ENCODE measurements at places on chromosomes 4 and X.

- DNase-seq = no peak
These were observed 4.4 kb upstream of the MSL3 start for GRCh38 chrX:11753668-11754067.

DNA sequence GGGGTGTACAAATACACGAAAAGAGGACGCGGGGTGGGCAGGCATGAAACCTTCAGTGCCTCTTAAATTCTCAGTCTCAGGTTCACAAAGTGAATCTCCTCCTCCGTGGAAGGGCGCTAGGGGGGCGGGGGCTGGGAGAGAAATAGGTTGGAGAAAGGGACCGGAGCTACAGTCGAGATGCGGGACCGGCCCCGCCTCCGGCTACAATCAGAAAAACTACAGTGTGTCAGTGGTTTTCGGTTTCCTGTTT is 3.4 kb downstream of the MAML3 start:
- no peak for DNase-seq

DNA sequence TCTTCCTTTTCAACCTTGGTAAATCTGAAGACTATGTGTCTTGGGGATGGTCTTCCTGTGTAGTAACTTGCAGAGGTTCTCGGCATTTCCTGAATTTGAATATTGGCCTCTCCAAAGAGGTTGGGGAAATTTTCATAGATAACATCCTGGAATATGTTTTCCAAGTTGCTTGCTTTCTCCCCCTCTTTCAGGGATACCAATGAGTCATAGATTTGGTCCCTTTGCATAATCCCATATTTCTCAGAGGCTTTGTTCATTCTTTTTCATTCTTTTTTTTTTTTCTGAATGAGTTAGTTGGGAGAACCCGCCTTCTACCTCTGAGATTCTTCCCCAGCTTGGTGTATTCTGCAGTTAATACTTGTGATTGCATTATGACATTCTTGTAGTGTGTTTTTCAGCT is 549.2 kb upstream of the AMOT start:
- no peak for DNase-seq

DNA sequence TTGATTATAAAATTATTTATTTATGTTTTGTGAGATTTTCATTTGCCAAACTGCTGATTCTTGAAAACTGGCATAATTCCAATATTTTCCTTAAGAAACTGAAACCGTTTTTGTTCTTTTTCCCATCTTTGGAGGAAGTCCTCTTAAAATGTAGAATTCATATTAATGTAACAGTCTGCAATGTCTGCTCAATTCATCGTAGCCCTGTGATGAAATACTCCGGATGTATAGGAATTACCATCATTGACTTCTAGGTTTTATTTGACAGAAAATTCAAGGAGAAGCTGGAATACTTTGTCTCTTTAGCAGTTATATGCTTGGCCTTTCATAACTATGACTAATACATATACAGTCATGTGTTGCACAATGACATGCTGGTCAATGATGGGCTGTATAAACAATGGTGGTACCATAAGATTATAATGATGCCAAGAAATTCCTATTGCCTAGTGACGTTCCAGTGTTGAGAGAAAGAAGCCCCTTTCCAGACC is 185.0 kb upstream of the GPRIN3 start:
- no peak for DNase-seq

DNA sequence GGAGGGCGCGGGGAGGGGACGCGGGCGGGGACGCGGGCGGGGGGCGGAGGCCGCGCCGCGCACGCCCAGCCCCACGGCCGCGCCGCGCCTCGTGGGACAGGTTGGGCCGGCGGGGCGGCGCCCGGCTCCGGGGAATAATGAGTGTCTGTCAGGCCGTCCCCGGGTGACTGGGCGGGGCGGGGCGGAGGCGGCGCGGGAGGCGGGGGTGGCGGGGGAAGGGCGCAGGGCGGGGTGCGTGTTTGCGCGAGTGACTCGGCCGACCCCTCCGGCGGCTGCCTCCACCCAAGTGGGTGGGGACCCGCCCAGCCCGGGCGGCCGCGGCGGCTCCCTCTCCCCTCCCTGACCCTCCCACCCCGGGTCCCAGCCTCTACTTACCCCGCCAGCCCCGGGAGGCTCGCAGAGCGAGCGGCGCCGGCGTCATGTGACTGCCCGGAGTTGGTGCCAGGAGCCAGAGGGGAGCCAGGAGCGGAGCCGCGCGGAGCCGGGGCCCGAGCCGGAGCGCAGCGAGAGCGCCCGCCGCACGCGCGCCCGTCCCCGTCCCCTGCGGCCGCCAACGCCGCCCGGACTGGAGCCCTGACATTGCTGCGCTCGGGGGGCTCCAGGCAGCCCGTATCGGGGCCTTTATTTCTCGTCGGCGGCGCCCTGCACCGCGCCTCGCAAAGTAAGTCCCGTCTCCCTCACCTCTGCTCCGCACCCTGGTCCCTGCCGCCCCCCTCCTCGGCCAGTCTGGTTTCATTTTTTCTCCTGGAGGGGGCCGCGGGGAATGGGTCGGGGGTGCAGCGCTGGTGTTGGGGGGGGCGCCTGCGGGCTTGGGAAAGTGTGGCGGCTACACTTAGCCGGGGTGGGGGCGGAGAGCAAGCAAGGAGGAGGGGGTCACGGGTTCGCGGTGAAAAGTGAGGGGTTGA is at the start of gene KLF3:
Gene KLF3 (plus strand): TSS at position 399 of the 905 bp plus-strand sequence. CDS start 16,427 bp downstream, outside the sequence.
- peak; percentile 62 for DNase-seq

DNA sequence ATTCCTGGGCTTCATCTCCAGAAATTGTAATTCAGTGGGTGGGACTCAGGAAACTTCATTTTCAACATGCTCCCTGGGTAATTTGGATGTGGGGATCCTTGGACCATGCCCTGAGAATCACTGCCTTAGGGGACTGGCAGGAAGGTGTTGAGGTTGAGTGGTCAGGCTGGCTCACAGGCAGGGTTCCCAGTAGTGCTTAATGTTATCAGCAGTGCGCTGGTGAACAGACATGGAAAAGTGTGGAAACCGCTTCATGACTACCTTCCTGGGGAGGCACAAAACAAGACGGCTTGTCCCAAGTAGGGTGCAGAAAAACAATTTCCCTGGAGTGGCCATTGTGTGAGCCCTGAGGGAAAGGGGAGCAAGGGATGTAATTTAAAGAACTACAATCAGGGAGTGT is 31.4 kb downstream of the SUPT20HL1 start:
- DNase-seq = no peak

DNA sequence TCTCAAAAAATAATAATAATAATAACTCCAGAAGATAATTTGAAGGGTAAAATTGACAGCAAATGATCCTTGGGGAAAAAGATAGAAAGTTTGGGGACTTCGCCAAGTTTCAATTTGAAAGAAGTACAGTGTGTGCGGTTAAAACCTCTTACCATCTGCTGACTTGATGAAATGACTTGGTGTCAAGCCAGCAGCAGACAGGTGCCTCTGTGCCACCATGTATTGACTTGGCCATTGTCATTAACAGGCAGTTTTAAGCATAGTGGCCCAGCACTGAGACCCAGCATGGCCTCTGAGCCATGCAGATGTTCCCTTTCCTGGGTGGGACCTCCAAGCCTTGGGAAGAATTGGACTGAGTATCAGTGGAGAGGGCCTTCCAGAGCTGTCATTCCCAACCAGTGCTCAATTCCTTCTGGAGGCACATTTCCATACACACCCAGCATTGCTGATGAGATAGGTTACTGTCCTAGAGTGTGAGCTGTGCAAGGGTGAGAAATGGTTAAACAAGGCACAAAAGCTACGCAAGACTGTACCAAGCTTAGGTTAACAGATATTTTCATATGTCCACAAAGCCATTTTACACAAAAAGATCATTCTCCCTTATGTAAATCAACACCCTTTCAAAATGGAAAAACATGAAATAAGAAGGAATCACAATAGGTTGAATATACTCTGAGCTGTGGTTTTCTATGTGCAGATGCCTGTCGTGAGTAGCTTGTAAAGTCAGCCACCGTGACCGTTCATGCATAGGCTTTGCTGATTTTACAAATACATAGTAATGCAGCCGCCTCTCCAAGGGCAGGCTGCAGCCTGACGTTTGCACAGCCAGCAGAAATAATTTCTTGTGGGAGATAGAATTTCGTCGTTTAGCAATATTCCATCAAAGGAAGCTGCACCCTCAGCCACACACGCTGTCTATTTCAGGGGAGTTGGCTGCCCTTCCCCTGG is 59.4 kb upstream of the FBXW7 start:
- DNase-seq = peak; percentile 90

DNA sequence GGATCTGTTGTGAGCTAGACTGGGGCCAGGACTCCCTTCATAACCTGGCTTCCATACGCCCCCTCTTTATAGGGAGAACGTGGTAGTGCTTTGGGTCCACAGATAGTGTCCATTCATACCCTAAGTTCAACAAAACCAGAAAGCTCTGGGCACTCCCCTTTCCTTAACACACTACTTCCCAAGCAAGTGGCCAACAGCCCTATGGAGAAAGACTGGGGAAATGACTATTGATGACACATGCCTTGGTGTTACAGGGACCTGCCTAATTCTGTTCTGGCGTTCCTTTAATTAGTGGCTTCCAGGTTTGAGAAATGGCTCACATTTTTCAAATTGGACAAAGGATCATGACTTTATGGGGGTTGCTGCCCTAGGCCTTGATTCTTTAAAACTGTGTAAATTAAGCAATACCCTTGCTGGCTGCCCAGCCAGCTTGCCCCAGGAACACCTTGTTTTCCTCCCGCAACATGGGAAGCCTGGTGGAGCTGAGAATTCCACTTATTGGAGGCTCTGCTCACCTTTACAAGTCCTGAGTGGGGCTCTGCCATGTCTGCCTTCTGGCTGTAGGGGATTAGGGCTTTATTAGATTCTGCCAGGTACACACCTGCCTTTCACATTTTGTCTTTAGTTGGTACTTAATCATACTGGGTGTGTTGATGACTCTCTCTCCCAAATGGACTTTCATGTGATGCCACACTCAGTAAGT is 61.1 kb downstream of the RGS12 start:
- DNase-seq = no peak

DNA sequence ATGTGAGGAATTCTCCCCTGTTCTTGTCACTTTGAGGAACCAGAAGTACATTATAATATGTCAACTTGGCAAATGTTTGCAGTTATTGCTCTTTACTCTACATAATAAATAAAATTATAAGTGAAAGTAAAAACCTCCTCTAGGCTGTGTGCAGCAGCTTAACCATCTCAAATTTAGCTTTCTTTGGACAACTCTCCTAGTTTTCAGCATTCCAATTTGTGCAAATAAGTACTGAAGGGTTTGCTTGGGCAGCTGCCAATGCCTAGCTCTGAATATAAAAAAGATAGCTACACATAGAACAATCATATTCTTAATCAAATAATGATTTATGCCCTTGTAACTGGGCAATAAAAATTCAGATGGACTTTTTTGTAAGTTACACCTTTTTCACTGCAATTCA is 82.5 kb downstream of the GASK1B start:
- no peak for DNase-seq

DNA sequence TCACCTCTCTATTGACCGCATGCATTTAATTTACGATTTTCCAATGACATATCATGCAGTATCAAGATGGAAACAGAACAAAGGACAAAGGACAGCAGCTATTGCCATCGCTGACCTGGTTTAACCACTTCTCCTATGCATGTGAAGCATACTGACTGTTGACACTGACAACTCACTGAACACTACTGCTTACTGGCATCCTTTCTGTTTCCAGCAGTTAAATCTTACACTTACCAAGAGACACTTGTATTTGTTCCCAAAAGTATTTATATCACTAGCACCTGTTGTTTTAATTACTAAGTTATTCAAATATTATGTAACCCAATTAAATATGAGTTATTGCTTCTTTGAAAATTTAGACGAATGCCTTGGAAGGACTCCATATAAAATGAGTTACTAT is 176.7 kb downstream of the PDGFC start:
- DNase-seq = no peak

DNA sequence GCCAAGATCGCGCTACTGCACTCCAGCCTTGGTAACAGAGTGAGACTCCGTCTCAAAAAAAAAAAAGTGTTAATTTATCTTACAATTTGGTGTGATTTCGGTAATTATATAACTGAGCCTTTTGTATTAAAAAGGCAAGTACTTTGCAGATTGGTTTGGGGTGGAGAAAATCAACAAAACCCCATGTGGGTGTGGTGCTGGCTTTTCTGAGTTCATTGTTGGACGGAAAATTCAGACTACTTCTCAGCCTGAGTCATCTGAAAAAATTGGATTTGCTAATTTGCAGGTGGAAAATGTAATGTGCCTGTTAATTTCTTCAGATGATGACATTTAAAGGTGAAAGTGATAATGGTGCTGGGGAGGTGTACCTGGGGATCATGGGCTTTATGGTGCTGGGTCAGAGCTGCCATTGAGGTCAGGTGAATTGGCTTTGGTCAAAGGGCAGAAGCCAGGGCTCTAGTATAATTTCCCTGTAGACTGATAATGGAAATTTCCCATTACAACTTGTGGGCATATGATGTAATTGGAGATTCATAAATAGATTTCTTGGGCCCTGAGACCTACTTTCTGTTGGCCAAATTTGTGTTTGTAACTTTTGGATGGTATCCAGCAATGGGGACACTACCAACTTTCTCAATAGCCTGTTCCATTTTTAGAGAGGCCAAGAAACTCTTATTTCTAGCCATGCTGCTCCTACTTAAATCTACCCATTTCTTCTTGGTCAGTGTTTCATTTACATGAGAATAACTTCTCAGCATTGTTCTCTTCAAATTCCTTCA is 74.3 kb upstream of the TEX13D start:
- no peak for DNase-seq

Data from NCI-H1694 treated with DMSO at 0.1 percent for 48 hours (cell line).